Activated CD4-positive, CD25-positive, alpha-beta regulatory T cell (primary cell): ENCODE measurements at places on chromosomes 4 and X.

- DNase-seq: no peak
Observed at GRCh38 chr4:156173937-156174336, 220.3 kb upstream of the CTSO start.

DNA sequence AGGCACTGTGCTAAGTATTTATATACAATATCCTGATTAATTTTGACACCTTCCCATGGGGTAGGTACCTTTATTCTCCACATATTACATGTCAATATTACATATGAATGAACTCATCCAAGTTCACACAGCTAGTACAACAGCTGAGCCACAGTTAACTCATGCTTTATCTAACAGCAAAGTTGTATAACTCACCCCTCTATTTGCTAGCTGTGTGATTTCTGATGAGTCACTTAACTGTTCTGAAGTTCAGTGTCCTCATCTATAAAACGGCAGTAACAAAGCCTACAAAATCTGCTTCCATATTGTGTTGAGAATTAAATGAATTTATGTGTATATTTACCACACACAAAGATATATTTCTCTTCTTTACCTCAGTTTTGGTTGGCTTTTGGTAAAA lies 48.2 kb upstream of the KDR start:
- no peak for DNase-seq

DNA sequence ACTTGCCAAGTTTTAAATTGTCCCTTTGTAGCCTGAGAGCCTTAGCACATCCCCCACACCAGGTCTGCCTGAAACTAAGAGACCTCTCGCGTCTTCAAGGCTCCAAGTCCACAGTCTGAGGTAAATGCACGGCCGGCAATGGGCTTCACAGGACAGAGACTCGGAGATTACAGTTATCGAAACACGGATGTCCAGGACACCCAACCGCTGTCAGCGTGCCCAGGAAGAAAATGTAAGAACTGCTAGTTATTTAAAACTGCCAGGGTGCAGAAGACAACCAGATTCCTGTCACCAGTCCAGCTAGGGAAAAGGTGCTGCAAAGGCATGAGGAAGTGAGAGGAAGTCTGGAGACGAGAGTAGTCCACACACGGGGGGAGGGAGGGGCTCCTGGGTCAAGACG lies 28.9 kb downstream of the ZNF827 start:
- no peak for DNase-seq

- no peak for DNase-seq
Observed at GRCh38 chrX:68462653-68463052, 29.4 kb upstream of the OPHN1 start.

DNA sequence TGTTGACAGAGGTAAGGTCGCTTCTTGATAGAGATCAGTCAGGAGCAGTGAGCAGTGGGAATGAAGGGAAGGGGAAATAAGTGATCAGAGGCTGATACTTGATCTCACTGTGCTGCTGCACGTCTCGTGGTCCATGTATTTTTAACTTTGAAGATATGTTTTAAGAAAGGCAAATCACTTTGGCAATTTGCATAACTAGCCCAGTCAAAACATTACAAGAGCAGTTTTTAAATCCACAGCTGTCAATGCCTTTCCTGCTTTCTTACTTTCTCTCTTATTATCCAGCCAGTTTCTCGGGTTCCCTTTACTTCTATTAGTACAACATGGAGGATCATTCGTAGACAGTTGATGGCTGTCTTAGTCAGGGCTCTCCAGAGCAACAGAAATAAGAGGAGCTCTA lies 472.8 kb downstream of the TMA16 start:
- no peak for DNase-seq

DNA sequence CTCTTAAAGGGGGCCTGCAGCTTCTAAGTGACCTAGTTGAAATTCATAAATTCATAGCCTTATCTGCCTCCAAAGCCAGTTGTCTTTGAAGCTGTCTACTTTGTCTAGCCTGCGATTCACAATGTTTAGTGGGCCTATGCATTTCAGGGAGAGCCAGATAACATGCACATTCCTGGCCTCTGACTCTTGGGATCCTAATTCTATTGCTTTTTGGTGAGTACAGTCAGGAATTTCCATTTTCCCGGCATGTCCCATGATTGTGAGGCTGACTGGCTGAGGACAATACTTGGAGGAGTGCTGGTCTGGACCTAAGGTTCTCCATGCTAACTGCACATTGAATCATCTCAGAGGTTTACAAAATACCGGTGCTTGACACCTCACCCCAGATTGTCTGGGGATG lies 155.0 kb downstream of the MSL3 start:
- DNase-seq: no peak

DNA sequence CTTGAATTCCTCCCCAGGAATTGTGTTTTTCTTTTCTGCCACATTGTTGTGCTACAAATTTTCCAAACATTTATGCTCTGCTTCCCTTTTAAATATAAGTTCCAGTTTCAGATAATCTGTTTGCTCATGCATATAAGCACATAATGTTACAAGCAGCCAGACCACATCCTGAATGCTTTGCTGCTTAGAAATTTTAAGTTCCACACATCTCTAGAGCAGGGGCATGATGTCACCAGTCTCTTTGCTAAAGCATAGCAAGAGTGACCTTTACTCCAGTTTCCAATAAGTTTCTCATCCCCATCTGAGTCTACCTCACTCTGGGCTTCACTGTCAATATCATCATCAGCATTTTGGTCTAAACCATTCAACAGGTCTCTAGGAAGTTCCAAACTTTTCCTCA lies 932.5 kb downstream of the SH3BGRL start:
- no peak for DNase-seq

GRCh38 chr4:26737385-26737784 lies 123.3 kb upstream of the STIM2 start:
- DNase-seq: no peak

- no peak for DNase-seq
Observed at GRCh38 chrX:136021160-136021559, 35.9 kb downstream of the SLC9A6 start.

DNA sequence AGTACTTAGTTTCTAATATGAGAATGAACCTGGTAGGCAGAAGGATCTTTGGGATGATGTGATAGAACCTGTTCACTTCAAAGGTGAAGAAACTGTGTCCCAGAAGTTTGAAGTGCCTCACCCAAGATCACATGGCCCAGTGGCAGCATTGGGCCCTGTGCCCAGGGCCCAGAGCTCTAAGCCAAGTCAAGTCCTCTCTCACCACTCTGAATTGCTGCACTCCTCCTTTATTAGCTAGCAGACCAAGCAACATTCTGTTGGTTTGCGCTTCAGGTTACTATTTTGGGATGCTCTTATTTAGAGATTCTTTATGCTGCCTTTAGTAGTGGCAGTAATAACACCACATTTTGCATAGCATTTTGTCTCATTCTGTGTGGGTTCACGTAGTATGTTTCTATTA lies 82.7 kb downstream of the PARM1 start:
- no peak for DNase-seq

- DNase-seq: no peak
Observed at GRCh38 chrX:63349307-63349706, 1.8 kb downstream of the SPIN4 start.

DNA sequence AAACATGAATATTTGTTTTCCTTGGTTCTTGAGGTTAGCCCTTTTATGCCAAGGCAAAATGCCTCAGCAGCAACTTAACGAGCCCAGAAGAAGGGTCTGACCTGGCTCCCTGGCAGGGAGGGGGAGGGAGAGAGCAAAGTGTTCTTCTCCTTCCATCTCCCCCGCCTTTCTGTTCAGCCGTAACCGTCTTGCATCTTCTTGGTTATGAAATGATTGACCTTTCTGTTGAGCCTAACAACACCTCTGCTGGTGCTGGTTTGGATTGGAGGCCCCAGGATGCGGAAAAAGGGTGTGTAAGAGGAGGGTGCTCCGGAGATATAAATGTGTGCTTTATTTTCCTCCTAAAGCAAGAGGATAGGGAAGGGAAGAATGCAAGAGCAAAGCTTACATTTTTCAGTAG lies 44.7 kb downstream of the PTTG2 start:
- DNase-seq: no peak

DNA sequence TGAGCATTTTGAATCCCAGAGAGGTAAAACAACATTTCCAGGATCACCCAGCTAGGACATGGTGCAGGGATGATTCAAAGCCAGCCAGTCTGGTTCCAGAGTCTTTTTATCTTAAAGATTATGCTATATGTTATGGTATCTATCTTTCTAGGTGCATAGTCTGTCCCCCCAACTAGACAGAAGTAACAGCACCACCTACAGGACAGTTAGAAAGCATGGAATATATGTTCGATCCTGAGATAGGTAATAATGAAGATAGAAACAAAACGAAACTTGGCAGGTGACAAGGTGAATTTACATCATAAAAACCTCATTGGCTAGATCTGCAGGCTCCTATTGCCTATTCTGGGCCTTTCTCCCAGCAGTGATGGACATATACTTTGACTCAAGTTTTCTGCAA lies 723.2 kb downstream of the SMARCA1 start:
- DNase-seq: no peak

DNA sequence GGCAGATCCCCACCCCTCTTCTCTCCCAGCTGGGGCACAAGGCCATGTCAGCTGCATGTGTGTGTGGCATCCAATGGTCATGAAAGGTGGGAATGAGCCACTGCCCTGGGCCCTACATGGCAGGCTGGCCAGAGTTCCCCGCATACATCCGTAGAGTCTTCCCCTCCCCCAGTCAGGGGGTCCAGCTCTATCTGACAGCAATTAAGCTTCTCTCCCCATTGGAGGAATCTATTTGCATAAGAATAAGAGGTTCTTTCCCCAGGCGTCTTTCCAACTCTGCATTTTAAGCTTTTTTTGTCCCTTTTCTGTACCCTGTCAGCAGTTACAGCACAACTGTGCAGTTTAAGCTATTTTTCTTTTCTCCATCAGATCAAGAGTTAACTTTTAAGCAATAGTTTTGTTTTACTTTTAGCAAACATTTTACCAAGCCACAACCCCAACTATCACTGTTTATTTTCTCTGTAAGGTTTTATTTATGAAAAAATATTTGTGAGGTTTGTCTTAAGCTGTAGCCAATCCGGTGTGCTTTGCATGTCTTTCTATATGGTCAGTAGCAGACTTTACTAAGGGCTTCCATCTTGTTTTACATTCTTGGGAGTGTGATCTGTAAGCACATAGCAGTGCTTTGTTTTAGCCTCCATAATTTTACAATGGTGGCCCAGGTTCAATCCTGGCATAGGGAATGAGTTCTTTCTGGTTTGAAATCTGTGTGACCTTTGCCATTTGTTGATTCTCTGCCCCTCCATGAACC lies 28.7 kb downstream of the NLRP2B start:
- no peak for DNase-seq
